Right cardiac atrium (tissue), 5 donors: ENCODE measurements at places on chromosomes 7 and 10.
A peak's percentile ranks its signal among the peaks of the same experiment; 100 is the strongest.

DNA sequence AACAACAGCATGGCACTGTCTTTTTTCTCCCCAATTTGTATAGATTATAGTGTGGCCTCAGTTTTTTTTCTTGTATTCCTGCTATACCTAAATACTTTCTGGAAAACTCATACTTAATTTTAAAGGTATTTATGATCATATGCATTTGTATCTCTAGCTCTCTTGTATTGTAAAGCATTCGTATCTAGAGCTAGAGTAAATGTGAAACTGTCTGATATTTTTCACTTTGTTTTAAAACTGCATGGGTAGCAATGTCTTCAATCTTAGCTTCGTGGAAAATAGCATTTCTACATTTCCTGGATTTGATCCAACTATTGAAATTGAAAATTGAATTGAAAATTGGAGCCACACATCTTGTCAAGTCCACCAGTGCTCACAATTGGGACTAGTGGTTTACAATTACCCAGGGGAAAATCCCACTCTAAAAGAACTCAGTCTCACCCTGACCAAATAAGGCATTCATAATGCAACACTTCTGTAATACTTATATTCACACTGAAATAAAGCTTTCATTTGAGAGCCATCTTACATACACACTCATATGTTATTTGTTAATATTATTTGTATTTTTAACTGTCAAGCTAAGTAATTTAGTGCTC, 51.3 kb upstream of the KLF6 start:
- DNase-seq = no peak

GRCh38 chr10:26787362-26787761, 73.4 kb downstream of the ABI1 start:
- no peak for DNase-seq

GRCh38 chr10:58140054-58140453, 127.6 kb downstream of the IPMK start:
- no peak for DNase-seq

GRCh38 chr10:76736815-76737618, 900.6 kb downstream of the KCNMA1 start:
- no peak for DNase-seq

GRCh38 chr10:114678820-114679219, 20.7 kb upstream of the ABLIM1 start:
- no peak for DNase-seq

GRCh38 chr7:137538361-137538762, 194.8 kb upstream of the PTN start:
- no peak for DNase-seq

GRCh38 chr10:47454008-47454779, 29.7 kb downstream of the ANXA8 start:
- no peak for DNase-seq

GRCh38 chr10:129963641-129964501, at the start of gene EBF3:
Gene EBF3 (minus strand): TSS chr10:129964274. CDS start chr10:129963768, 506 bp downstream.
- peak; percentile 97 for DNase-seq

- DNase-seq = no peak
Measured at GRCh38 chr7:12518920-12519681, 51.4 kb upstream of the SCIN start.
